Activated T-helper 9 cell treated with anti-CD3 and anti-CD28 coated beads, Interleukin-2, amount 50 U/mL, for 16 hours (primary cell): ENCODE measurements at places on chromosomes 5 and 9.

- no peak for DNase-seq
These were observed 113.9 kb downstream of the C5orf15 start for GRCh38 chr5:133854554-133854953.

DNA sequence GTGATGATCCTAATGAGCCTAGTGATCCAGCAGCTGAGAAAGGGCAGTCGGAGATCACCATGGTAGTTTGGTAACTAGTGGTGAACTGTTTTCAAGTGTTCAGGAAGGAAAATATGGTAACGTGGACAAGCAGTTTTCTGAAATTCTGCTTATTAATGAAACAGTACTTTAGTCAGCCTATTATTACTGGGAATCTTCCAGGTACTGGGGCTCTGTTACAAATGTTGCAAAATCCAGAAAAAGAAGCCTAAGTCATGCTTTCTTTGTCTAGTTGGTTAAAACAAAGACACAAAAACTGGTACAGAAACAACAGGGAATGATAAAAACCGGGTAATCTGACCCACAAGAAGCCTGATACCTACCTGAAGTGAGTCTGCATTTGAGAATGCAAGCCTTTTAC is 18.2 kb downstream of the TTC23L start:
- DNase-seq: no peak

GRCh38 chr5:141121563-141121962 is at the start of gene PCDHB4:
Gene PCDHB4 (plus strand): TSS chr5:141121818. CDS start chr5:141121999, 181 bp downstream.
- DNase-seq: no peak

- no peak for DNase-seq
These were observed 31.9 kb upstream of the GOLPH3 start for GRCh38 chr5:32206053-32206452.

GRCh38 chr9:100377015-100377414 is 24.3 kb upstream of the TEX10 start:
- DNase-seq: no peak

DNA sequence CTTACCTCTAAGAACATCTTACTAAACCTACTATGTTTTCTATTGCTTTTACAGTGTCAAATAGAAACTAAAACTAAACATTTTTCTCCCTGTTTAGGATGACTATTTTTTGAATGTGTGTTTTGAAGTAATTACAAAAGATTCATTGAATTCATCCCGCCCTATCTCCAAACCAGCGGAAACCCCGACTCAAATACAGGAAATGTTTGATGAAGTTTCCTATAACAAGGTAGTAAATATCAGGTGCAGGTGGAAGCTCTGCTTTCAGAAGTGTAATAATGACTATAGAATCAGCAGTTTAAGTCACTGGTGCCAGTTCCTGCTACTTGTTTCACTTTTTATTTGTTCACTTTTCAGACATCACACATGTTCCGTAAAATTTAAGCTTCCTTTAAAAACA is 20.0 kb downstream of the ERAP2 start:
- DNase-seq: no peak

DNA sequence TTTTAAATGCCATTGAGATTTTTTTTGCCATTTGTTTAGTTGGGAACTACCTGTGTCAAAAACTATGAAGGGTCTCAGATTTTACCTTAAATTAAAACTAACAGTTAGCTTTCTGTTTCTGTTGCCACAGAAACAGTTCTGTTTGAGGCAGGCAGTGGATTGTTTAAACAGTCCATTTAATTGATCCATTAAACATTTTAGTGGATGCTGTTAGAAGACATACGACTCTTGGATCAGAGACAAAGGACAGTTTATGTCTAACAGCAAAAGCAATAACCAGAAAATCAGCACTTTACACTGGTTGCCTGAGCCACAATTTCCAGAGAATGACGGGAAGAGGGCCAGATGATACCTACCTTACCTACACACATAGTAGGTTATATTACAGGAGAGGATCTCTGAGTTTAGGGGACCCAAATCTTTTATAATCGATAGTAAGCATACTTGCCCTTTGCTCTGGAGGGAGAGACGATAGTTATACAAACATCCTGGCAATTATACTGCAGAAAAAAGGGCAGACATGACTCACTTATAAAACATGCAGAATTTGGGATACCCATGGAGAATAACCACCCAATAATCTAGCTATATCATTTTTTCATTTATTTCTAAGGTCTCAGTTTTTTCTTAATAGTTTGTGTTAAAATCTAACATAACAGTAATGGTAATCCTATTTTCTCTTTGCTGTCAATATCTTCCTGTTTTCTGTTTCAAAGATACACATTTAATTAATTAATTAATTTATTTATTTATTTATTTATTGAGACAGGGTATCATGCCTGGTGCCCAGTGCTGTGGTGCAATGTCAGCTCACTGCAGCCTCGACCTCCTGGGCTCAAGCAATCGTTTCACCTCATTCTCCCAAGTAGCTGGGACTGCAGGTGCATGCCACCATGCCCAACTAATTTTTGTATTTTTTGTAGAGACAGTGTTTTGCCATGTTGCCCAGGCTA is 136.7 kb upstream of the TNFAIP8 start:
- no peak for DNase-seq

DNA sequence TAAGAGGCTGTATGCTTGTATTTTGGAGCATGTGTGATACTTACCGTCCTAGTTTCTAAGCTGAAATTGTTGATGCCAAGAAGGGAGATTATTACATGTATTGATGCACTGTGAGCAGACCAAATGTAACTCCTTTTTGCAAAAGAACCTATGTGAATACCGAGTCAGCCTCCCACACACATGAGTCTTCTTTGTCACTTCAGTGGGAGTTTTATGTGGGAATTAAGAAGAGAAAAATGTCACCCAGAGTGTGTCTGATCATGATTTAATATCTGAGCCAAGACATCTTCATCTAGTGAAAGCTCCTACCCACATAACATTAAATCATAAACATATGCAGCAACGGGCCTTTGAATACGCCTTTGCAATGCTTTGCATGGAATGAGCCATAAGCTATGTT is 380.3 kb upstream of the ACTBL2 start:
- DNase-seq: no peak

DNA sequence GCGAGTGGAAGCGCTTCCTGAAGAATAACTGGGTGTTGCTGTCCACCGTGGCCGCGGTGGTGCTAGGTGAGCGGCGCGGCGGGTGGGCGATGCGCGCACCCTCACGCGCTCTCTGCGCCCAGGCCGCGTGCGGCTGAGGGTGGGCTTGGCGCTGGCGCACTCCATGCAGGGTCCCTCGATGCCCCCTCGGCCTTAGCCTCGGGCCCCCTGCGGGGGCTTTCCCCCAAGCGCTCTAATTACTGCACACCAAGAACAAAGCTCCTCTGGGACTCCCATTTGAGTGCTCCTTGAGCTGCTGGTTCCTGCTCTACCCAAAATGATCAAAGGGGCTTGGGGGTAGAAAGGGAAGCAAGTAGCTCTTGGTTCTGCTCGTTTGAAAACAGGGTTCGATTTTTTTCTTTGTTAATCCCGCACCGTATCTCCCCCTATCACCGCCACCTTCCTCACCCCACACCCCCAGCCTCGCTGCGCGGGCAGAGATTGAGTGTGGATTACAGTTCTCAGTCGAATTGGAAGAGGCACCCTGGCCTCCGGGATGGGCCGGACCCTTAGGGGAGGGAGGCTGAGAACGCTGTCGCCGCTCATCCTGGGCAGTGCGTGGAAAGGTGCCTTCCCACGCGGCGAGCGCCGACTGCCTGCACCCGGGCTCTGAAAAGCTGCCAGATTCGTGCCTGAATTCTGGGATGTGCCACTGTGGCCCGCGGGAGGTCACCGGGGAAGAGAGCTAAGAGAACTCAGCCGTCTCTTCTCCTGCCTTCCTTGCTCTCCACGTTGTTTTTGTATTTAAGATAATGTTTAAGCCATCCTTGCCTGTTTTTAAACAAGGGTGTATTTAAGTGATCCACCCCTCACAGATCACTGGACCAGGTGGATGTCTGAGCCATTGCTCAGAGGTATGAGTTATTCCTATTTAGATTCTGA is 697 bp downstream of the SLC1A1 start:
- DNase-seq: no peak

GRCh38 chr5:72246954-72247442 is 73.0 kb downstream of the MRPS27 start:
- no peak for DNase-seq

- DNase-seq: no peak
These were observed 60.7 kb downstream of the SLC24A2 start for GRCh38 chr9:19728101-19728500.

DNA sequence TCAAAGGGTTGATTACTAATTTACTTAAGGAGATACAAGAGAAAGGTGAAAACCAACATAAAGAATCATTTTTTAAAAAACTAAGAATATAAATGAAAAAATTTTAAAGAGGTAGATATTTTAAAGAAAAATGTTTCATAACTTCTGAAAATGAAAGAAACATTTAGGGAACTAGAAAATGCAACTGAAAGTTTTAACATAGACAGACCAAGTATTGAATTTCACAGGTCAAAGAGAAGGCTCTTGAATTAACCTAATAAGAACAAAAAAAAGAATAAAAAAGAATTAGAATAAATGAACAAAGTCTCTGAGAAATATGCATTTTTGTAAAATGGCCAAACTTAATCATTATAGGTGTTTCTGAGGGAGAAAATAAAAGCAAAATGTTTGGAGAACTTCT is 16.1 kb upstream of the FAM174A start:
- DNase-seq: no peak

GRCh38 chr5:142432961-142433360 is 108.1 kb upstream of the SPRY4 start:
- DNase-seq: peak; percentile 32

GRCh38 chr5:173236531-173237142 is 1.6 kb upstream of the NKX2-5 start:
- DNase-seq: no peak
